ENCODE measurements at places on chromosomes 1 and 21.

DNA sequence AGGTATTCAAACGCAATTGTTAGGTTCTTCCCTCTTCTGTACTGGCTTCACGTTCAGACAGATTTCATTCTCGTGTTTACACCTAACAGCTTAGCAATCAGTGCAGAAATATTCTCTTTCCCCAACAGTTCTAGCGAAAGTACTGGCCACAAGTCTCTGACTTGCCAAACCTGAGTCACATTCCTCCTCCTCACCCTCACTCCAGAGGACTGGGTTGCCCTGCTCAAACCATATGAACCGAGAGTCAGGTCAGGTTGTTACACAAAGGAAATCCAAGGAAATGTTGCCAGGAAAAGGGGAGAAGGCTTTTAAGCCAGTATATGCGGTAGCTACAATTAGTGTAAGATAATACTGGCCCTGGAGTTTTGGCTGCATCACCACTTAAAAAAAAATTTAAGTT, 282.5 kb downstream of the RGS7 start:
- DNase-seq = no peak

- no peak for DNase-seq
Measured at GRCh38 chr1:20601129-20601825, 12.4 kb downstream of the CDA start.

DNA sequence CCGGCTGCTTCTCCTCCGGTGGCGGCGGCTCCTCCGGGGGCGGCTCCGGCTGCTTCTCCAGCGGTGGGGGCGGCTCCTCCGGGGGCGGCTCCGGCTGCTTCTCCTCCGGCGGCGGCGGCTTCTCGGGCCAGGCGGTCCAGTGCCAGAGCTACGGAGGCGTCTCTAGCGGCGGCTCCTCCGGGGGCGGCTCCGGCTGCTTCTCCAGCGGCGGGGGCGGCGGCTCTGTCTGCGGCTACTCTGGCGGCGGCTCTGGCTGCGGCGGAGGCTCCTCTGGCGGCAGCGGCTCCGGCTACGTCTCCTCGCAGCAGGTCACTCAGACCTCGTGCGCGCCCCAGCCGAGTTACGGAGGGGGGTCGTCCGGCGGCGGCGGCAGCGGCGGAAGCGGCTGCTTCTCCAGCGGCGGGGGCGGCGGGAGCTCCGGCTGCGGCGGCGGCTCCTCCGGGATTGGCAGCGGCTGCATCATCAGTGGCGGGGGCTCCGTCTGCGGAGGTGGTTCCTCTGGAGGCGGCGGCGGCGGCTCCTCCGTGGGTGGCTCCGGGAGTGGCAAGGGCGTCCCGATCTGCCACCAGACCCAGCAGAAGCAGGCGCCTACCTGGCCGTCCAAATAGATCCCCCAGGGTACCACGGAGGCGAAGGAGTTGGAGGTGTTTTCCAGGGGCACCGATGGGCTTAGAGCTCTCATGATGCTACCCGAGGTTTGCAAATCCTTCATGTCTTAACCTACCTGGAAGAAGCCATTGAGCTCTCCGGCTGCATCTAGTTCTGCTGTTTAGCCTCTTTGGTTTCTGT, 2.0 kb downstream of the LORICRIN start:
- no peak for DNase-seq

- DNase-seq = no peak
Measured at GRCh38 chr1:219542828-219543518, 69.9 kb downstream of the ZC3H11B start.

DNA sequence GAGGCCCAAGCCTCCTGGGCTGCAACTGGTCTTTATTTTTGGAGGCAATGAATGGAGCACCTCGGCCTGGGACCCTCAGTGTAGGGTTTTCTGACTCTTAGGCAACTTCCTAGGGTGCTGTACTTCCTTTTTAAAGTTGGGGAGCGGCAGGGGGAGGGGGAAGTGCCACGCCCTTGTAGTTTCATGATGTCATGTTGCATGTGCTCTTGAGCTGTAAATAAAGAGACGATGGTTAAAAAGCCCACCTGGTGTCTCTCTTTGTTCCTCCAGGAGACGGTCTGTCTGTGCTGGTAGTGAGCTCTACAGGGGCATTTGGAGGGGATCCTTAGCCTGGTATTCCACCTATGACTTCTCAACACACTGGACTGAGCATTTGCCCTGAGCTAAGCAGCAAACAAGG, 10.3 kb upstream of the AGTRAP start:
- DNase-seq = no peak

DNA sequence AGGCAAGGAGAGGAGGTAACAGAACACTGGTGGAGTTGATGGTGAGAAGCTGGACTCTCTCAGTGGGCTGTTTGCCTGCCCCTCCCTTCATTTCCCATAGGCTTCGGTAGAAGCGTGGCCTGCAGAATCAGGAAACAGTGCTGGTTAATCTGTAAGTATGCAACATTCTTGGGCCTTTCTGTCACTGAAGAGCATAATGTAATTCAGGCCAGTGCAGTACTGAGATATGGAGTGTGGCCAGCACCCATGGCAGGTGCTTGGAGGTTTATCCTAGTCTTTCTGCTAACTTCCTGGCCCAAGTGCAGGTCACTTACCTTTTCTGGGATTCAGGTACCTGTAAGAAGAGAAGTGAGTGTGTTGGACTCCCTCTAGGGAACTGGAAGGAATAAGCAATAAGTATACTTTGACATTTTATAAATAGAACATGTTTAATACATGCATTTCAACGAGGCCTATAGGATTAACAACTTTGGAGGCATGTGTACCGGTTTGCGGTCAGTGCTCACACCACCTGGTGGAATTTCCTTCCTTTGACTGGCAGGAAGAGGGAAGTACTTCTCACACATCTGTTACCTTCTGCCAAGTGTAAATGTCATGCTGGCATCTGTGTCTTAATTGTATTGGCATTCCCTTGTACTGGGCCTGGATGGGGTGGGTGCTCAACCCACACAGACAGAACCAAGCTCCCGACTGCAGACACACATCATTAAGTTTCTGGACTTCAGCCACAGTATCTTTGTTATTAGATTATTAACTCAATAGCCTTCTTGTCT, 105.5 kb downstream of the KIF26B start:
- DNase-seq = no peak

GRCh38 chr1:13801655-13802486, 101.9 kb downstream of the PRDM2 start:
- no peak for DNase-seq

DNA sequence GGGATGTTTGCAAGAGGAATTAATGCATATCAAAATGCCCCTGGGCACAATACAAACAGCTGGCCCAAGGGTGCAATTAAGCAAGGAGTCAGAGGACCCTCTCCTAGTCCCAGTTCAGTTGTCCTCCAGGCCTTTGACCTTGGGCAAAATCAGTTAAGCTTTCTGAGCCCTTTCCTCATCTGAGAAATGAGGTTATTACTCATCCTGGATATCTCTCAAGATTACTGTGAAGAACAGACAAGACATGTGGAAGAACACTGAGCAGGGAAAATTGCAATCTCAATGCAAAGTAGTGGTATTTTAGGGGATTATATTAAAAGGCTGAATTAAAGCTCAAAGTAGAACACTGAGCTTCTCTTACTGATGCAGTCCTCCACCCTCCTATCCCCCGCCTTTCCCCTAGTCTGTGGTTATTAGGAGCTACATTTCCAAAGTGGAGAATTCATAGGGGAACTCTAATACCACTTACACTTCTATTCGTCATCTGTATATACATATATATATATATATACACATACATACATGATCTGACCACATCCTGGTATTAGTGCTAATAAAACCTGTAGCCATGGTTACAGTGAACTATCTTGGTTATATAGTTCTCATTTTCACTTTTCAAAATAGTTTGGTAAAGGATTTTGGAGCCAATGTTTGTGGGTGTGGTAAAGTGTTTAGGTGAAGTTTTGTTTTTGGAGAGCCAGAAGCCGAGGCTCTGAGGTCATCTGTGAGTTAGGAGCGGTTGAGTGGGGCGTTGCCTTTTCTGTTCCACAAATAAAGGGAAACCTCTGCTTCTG, 18.1 kb downstream of the KIAA0040 start:
- DNase-seq = no peak

GRCh38 chr1:222299524-222299923, 248.4 kb downstream of the HHIPL2 start:
- no peak for DNase-seq

DNA sequence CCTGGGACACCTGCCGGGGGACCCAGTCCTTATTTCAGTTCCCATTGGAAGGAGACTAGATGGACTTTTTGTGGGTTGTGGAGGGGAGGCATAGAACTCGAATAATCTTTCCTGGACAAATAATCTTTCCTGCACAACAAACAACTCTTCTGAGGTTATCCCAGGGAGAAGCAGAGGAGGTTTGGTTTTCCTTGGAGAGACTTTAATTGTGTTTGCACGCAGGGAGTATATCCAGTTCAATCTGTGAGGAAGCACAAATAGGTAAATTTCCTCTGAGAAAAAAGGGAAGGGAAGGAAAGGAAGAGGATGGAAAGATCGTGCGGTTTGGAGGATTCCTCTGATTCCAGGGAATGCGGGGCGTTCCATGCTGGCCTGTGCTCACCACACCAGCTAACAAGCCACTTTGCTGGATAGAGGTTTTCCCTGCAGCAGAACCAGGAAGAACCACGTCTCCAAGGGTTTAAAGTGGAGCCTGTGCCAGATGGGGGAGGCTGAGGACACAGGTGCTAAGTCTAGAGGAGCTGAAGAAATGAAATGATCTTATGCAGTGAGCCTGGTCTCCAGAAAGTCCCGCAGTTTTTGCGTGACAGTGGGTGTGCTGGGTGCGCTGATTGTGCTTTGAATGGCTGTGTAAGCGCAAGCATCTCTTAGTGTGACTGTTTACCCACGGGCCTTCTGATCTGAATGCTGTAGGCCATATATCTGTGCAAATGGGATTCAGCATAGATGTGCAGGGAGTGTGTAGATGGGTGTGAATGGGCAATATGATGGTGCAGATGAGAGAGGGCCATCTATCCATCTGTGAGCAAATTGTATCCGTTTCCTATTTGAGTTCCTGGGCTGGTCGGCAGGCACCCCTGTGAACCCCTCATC, 7.6 kb downstream of the PAX7 start:
- no peak for DNase-seq

- DNase-seq = peak; percentile 51
Measured at GRCh38 chr1:23343221-23344110, 618 bp downstream of the HNRNPR start.

DNA sequence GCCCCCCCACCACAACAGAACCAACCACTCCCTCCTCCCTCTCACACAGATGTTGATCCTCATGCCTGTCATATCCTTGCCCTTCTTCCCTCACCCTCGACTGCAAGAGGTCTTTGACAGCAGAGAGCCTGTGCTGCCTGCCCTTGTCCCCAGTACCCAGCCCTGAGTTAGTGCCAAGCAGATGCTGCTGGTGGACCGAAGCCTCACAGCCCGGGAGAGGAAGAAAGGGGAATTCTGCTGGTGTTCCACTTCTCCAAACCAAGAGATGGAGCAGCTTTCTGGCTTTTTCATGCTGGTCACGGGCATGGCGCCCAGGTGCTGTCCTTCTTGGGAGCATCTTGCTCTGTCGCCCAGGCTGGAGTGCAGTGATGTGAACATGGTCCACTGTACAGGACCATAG, 69.1 kb downstream of the SLC66A1 start:
- DNase-seq = no peak

- DNase-seq = no peak
Measured at GRCh38 chr1:147560765-147561471, 19.6 kb downstream of the BCL9 start.

DNA sequence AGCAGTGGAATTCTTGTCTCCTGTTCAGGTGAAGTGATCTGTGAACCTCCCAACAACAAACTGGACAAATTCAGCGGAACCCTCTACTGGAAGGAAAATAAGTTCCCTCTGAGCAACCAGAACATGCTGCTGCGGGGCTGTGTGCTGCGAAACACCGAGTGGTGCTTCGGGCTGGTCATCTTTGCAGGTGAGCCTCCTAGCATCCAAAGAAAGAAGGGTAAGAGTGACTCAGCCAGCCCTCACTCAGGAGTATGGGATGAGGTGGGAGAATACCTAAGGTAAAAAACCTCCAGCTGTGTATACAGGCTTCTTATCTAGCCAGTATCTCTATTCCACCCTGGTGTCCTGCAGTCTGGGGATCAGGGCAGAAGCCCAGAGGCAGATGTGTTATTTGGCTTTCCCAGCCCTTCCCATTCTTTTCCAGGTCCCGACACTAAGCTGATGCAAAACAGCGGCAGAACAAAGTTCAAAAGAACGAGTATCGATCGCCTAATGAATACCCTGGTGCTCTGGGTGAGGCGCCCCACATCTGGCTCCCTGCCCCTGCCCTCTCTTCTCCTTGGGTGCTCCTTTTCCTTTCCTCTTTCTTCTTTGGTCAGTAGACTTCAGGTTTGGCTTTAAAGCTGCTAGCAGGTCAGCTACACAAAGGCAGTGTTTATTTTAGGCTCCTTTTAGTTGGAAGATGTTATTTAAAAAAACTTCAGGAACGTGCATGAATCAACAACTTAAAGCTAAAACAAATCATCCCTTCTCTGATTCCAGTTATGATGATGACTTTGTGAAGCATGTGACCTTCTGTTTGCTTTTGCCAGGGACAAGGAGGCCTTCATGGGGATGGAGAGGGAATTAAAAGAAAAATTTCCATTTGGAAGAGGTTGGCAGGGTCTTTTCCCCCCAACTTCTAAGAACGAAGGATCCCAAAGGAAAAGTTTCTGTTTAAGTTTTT, 9.0 kb downstream of the ATP8B2 start:
- DNase-seq = no peak

- DNase-seq = no peak
Measured at GRCh38 chr1:111739925-111740765, 950 bp upstream of the INKA2 start.

DNA sequence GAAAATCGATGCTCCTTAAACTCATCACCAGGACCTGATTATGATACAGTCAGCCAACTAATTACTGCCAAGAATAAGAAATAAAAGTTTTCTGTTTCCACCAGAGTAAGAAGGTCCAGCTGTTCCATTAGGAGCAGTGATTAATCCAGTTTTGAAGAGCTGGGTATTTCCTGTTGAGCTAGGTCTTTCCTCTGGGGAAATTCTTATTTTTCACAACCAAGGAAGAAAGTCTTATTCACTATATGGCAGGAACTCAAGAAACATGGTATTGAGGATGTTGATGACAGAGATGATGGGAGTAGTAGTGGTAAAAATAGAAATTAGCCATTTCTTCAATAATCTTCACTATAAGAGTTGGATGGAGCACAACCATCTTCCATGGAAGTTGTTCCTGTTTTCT, 374.6 kb upstream of the RUNX1 start:
- no peak for DNase-seq

DNA sequence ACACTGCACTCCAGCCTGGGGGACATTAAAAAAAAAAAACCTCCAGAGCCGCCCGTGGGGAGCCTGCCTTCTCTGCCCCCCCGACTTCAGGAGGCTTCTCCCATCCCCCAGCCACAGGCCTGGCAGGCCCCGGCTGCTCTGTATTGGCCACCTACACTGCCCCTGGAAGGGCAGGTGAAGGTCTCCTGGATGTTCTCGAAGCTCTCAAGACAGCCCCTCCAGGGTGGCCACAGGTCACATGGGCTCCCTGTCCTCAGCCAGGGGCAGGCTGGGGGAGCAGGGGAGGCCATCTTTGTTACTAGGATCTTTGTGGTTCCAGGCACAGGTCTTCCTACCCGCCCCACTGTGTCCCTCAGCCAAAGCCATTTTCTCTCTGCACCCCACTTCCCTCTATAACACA, 32.8 kb downstream of the PADI6 start:
- DNase-seq = no peak

- DNase-seq = no peak
Measured at GRCh38 chr1:218970397-218970990, 203.2 kb upstream of the LYPLAL1 start.

- no peak for DNase-seq
Measured at GRCh38 chr1:74971982-74972381, 162.2 kb upstream of the LHX8 start.

Data from stimulated activated CD4-positive, alpha-beta T cell treated with anti-CD3 and anti-CD28 coated beads, Interleukin-12 subunit alpha, Interleukin-12 subunit beta, amount 100 ng/mL, for 48 hours (primary cell).